ENCODE measurements at places on chromosomes 4 and X.
A peak's percentile ranks its signal among the peaks of the same experiment; 100 is the strongest.

DNA sequence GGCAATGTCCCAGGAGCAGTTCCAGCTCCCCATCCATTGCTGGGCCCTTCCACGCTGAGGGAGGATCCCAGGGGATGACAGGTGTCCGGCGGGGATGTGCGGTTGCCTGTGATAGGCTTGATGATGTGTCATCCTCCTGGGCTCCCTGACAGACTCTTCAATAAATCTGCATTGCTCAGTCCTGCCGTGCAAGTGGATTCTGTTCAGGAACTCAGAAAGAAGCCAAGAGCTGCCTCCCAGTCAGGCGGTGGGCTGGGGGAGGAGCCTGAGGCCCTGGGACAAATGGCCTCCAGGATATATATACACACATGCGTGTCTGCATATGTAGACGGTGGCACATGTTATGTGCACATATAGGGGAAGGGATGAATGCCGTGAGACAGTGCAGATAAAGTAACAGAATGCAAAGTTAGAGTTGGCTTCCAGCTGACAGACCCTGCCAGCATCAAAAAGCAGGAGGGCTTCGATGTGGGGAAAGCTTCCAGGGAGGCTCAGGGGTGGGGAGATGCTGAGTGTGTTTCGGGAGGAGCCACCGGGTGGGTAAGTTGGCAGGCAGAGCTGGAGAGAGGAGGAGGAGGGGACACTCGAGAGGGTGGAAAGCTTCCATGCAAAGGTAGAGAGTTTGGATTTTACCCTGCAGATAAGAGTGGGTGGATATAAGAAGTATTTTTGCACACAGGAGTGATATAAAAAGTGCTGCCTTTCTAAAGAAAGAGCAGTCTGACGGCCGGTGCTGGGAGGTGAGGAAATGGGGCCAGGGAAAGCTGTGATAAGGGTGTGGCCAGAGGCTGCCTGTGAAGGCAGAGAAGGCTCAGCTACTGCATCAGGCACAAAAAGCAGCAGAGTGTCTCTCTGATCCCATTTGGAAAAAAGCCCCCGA lies 28.5 kb upstream of the CRMP1 start:
- DNase-seq: no peak

DNA sequence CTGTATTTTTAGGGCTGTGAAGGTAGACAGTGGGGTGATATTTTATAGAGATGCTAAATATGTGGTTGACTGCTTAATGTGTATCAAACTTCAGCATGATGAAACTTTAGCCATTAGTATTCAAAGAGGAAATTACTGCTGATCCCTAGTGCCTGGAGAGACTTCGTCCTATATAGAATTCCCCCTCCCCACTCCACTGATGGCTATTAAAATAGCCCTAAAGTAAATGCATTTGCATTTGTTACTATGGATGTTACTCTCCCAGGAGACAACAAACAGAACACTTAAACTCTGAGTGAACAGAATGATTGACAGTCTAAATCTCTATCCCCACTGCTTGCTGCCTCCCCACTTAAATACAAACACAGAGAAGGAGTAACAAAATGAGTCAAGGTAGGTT lies 39.1 kb downstream of the ADGRL3 start:
- no peak for DNase-seq

DNA sequence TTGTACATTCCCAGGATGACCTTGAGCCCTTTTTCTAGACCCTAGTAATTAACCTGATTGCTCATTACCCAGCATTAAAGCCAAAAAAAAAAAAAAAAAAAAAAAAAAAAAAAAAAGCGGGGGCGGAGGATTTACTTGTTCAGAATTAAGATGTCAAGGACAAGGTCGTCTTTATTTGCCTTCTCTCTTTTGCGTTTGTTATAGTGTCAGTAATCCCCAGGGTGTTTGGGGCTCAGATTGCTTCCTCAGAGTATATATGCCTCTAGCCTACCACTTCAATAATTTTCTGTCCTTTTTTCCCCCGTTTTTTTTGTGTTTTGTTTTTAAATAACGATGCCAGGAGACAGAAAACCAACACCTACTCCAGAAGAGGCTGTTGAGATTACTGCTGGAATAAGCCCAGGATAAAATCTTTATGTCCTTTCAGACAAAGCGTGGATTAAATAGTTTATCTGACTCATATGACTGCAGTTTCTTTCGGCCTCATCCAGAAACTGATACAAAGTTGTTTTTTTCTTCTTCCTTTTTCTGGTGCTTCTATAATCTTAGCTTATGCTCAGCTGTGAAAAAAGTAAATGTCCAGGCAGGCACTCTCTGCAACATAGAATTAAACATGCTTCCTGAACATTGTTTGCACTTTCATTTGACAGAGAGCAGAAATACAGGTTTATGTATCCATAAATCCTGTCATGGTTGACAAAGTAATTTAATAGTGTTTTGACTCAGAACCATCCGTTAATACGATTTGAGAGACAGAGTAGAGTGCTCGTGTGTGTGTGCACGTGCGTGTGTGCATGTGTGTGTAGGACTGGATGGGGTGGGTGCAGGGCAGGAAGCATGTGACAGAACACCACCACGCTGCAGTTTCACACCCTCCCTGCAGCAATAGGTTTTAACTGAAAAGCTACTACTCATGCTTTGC lies 138.6 kb downstream of the AFF1 start:
- peak; percentile 59 for DNase-seq

GRCh38 chr4:159926871-159927270 lies 824.0 kb downstream of the RAPGEF2 start:
- no peak for DNase-seq

DNA sequence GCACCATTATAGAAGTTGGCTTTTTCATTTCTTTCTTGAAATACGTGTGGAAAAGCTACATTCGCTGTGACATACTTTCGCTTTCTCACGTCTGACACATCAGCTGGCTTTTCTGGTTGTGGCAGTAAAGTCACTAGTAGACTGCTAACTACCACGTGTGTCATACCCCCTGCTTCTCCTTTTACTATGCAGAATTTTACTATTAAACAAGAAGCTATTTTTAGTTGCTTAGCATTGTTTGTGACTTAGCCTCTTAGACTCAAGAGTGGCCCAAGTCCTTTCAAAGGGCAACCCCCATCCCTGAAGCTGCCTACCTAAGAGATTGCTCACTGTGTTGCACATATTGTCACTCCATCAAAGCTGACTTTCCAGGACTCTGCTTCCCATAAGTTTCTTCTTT lies 2.1 kb upstream of the IL2 start:
- no peak for DNase-seq

- DNase-seq: no peak
Observed at GRCh38 chr4:47442980-47443379, 20.5 kb downstream of the COMMD8 start.

DNA sequence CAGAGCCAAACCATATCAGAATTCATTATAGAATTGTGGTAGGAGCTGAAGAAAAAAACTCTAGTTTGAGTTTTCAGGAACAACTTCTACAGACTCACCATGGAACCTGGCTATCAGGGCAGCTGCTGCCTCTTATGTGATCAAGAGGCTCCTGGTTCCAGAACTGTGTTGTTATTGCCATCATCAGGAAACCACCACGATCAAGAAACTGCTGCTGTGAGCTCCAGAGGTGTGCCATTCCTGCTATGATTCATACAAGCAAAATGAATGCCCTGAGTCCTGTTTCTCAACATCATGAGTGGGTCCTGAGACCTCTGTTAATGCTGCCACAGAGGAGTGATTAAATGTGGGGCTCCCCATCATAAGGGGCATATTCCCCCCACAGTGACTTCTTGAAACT lies 43.7 kb downstream of the TASL start:
- no peak for DNase-seq

DNA sequence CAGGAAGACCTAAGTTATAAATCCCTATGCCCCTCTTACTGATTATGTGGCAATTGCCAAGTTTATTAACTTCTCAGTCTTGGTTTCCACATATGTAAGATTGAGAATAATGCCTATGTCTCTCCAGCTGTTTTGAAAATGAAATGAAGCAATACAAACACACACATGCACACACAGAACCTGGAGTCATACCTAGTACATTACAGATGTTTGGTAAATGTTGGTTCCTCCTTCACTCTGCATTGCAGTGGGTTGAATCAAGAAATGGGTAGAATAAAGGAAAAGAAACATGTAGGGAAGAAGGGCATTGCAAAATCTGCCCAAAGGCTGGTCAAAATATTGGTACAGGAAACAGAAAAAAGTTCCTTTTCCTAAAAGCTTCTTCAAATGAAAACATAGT lies 309.9 kb upstream of the EMCN start:
- no peak for DNase-seq

DNA sequence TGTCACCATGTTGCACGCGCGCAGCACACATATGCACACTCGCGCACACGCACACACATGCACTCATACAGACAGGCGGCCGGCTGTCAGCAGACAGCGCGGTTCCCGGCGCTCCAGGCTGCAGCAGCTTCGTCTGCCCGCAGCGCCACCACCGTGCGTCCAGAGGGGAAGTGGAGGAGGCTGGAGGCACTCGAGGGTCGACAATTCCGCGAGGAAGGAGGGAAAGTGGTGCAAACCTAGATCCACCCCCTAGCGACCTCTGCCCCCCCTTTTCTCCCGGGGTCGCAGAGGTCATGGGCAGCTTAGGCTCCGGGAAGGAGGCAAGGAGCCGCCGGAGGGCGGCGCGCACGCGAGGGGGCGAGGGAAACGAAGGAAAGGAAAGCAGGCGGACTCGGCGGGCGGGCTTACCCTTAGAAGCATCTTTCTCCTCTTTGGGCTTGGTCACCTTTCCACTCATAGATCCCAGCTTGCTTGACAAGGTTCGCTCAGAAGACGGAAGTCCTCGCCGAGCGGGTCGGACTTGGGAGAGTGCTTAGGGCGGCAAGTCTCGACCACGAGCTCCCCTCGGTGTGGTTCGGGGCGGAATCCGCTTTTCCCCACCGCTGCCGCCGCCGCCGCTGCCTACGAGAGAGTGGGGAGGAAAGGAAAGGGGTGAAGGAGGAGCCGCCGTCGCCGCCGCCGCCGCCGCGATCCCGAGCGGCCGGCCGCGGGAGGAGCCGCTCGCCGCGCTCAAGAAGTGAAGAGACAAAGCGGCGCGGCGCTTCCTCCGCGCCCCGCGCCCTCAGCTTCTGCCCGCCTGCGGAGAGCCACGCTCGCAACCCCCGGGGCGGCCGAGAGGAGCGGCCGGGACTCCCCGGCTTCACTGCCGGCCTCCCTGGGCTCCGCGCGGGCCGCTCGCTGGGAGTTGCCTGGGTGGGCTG lies 326.6 kb upstream of the F9 start:
- DNase-seq: no peak

GRCh38 chrX:154720067-154720466 lies 30.8 kb downstream of the GAB3 start:
- DNase-seq: no peak

- no peak for DNase-seq
Observed at GRCh38 chr4:98046665-98047064, 96.6 kb downstream of the STPG2 start.

GRCh38 chrX:23394421-23394820 lies 59.8 kb downstream of the PTCHD1 start:
- DNase-seq: peak; percentile 22

- no peak for DNase-seq
Observed at GRCh38 chrX:120763269-120763668, 112.4 kb downstream of the CT47B1 start.

- DNase-seq: peak; percentile 71
Observed at GRCh38 chr4:69104719-69105275, 8.5 kb downstream of the UGT2B7 start.

GRCh38 chr4:142405021-142405694 lies 440.9 kb downstream of the INPP4B start:
- peak; percentile 48 for DNase-seq

- no peak for DNase-seq
Observed at GRCh38 chr4:152431291-152431690, 104.6 kb downstream of the FBXW7 start.

DNA sequence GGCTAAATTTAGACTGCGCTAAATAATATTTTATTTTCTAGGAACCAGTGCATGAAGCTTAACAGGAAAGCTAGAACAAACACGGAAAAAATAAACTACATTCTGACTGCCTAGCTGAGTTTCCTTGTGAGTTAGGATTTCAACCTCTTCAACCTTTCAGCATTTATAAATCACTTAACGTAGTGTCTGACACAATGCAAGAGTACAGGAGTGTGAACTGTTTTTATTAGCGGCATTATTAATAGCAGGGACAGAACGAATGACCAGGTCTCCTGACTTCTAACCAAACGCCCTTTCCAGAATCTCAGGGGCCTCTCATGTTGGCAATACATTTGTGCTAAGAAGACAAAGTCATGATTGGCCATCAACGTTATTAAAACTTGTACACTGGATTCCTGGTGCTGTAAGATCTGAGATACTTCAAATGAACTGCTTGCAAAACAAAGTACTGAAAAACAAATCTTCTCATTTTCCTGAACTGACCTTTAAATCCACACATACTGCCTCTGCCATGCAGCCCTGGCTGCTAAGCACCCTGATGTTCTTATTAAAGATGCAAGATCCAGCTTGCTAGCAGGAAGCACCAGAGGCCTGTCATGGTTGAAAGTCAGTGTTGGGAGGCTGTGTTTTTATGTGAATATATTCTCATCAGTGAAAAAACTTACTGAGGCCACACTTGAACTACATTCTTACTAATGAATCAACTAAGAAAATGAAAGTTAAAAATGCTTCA lies 380.4 kb upstream of the CPEB2 start:
- no peak for DNase-seq

DNA sequence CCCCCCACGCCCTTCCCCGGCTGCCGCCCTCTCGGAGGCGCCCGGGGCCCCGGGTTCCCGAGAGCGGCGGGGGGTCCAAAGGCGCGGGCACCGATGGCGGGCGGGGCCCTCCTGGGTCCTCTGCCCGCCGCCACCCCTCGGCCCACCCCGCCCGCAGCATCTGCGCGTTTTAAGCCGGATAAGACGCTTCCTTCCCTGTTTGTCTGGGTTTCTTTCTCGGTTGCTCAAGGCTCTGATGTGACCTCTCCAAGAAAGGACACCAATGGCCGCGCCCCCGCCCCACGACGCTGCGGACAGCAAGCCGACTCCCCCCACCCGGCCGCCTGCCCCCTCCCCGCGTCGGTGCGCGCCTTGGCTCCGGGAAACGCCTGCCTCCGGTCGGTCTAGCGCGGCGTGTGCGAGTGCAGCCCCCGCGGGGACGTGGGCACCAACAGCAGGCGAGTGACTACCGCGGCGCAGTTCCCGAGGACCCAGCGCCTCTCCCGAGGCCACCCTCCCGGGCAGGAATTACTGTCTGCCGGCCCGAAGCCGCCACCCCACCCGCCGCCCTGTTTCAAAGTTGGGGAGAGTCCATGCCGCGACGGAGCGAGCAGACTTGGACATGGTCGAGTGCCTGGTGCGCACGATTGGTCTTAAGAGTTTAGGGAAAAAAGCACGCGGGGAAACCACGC lies 21.1 kb upstream of the HMX1 start:
- DNase-seq: no peak

Measured in colonic mucosa (tissue), 4 donors.